ENCODE measurements at places on chromosomes 11 and 22. TPM values are rescaled to one million over a fixed set of nuclear protein-coding genes. Genes with fewer than 3 reads are reported as not detected.

Gene GCAT
- 9.1 TPM for total RNA-seq

Gene WNT11
- 3.1 TPM for total RNA-seq

Gene OOSP2
- not detected for total RNA-seq

Gene TMEM86A
- total RNA-seq = 5.8 TPM

Gene PANX1
- total RNA-seq = 32.2 TPM

Gene PAFAH1B2
- total RNA-seq = 79.5 TPM

Gene APOBEC3B
- 0.89 TPM for total RNA-seq

Gene RFPL2
- total RNA-seq = not detected

Gene MYEOV
- 0.98 TPM for total RNA-seq

Gene MN1
- 2.4 TPM for total RNA-seq

Gene OR52E8
- total RNA-seq = not detected

- DNase-seq = no peak
- no peak overlapping the region for H3K27ac ChIP-seq
- no peaks in the 10 kb centered on the region for H3K36me3 ChIP-seq
Observed at GRCh38 chr11:116109228-116109627, 605.0 kb upstream of the CADM1 start.

DNA sequence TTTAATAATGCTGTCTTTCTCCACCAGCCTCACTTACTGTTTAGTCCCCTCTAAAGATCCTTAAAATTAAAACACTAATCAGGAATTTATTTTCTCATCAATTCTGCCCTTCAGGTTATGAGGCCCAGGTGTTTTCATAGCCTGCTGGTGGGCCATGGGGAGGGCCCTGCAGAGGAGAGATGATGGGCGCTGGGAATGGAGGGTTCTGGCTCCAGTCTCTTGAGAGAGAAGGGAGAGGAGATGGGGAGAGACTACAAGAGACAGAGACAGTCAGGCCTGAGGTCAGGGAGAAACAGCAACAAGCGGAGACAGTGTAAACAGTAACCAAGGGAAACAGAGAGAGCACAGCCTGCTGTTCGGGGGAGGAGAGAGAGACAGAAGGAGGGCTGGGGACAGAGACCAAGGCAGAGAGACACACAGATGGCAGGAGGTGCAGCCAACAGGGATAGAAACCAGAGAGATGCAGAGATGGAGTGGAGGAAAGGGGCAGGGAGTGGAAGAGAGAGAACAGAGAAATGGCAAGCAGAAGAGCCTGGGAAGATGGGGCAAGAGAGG lies 187.3 kb upstream of the SYT13 start:
- no peak overlapping the region for H3K27ac ChIP-seq
- no peak overlapping the region for H3K4me3 ChIP-seq
- peaks cover under 1% of the 10 kb centered on the region for H3K4me1 ChIP-seq
- DNase-seq = no peak

GRCh38 chr11:46640036-46640788 lies 22.9 kb downstream of the ATG13 start:
- H3K36me3 ChIP-seq = no peaks in the 10 kb centered on the region
- no peak overlapping the region for H3K4me3 ChIP-seq
- no peak for DNase-seq
- H3K4me1 ChIP-seq = no peaks in the 10 kb centered on the region
- H3K27ac ChIP-seq = no peak overlapping the region

DNA sequence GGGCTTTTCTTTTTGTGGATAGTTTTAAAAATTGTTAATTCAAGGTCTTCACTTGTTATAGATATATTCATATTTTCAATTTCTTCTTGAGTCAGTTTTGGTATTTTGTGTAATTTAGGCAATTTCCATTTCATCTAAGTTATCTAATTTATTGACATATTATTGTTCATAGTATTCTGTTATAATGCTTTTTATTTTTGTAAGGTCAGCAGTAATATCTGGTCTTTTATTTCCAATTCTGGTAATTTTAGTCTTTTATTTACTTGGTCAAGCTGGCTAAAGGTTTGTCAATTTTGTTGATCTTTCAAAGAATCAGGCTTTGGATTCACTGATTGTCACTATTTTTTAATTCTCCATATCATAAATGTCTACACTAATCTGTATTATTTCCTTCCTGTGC lies 60.1 kb downstream of the HORMAD2 start:
- H3K4me3 ChIP-seq = no peak overlapping the region
- H3K36me3 ChIP-seq = no peaks in the 10 kb centered on the region
- H3K27ac ChIP-seq = no peak overlapping the region

- H3K27ac ChIP-seq = no peak overlapping the region
- H3K4me3 ChIP-seq = no peak overlapping the region
- no peaks in the 10 kb centered on the region for H3K27me3 ChIP-seq
Observed at GRCh38 chr11:134384406-134384805, 27.6 kb downstream of the B3GAT1 start.

GRCh38 chr11:90288212-90288821 lies 65.5 kb upstream of the CHORDC1 start:
- H3K4me1 ChIP-seq = no peaks in the 10 kb centered on the region
- H3K27ac ChIP-seq = no peak overlapping the region
- DNase-seq = no peak
- no peaks in the 10 kb centered on the region for H3K27me3 ChIP-seq
- H3K4me3 ChIP-seq = no peak overlapping the region

DNA sequence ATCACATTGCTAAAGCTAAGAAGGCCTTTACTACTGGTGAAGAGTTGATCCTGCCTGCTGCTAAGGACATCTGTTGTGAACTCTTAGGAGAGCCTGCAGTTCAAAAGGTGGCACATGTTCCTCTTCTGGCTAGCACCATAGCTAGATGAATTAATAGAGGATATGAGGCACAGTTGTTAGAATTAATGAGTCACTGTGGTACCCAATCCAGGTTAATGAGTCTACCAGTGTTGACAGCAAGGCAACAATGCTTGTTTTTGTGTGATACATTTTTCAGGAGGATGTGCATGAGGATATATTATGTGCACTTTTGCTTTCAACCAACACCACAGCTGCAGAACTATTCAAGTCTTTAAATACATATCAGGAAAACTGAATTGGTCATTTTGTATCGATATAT lies 12.0 kb downstream of the C11orf58 start:
- H3K4me1 ChIP-seq = no peaks in the 10 kb centered on the region
- peaks cover 100% of the 10 kb centered on the region for H3K36me3 ChIP-seq

DNA sequence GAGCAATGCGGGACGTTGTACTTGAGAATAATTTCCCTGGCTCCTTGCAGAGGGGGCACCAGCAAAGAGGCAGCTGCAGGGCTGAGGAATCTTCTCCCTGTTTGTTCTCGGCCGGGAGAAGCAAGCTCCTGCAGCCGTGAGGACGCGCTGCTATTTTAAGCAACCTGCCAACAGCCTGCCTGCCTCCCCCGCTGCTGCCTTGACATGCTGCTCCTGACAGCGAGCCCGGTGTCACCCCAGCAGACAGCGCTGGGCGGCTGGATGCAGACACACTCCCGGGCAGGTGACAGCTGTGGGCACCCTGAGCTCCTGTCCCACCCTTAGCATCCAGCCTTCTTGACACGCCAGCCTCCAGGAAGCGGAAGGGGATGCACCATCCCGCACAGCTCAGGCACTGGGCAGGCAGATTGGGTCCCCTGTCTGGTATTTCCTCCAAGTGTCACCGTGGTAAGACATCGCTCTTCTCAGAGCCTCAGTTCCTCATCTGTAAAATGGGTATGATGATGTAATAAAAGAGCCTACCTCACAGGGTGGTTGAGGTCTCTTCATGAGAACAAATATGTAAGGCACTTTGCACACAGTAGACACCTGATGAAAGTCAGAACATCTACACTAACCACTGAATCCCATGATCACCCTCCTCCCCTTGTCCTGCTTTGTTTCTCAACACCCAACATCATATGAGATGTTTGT lies 530.6 kb downstream of the MN1 start:
- H3K4me3 ChIP-seq = no peak overlapping the region
- peak; percentile 64 for DNase-seq
- no peaks in the 10 kb centered on the region for H3K27me3 ChIP-seq
- H3K27ac ChIP-seq = no peak overlapping the region
- no peaks in the 10 kb centered on the region for H3K36me3 ChIP-seq

DNA sequence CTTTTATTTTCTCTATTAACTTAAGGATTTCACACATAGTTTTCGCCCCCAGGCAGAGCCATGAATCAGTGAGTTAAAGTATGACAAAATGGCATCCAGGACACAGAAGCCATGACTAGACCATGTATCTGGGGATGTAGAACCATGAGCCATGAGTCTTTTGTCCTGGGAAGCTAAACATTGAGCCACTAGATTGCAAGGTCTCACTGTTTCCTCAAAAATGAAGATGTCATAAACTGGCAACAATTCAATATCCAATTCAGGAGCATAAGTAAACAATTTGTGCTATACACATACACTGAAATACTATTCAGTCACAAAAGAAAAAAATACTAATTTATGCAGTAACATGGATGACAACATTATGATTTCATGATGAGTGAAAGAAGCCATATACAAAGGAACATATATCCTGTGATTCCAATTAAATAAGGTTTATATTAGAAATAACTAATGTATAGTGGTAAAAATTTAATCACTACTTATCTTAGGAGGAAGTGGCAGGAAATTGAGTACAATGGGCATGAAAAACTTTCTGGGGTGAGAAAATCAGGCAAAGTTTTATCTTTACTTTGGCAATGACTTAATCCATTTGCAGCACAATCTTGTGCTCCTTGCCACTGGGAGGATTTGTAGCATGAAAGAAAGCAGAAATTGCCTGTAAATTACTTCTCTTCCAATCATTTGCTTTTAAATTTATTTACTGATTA lies 28.5 kb upstream of the CARD16 start:
- no peak overlapping the region for H3K27ac ChIP-seq
- H3K4me1 ChIP-seq = no peaks in the 10 kb centered on the region
- H3K4me3 ChIP-seq = no peak overlapping the region
- H3K36me3 ChIP-seq = no peaks in the 10 kb centered on the region
- DNase-seq = no peak

DNA sequence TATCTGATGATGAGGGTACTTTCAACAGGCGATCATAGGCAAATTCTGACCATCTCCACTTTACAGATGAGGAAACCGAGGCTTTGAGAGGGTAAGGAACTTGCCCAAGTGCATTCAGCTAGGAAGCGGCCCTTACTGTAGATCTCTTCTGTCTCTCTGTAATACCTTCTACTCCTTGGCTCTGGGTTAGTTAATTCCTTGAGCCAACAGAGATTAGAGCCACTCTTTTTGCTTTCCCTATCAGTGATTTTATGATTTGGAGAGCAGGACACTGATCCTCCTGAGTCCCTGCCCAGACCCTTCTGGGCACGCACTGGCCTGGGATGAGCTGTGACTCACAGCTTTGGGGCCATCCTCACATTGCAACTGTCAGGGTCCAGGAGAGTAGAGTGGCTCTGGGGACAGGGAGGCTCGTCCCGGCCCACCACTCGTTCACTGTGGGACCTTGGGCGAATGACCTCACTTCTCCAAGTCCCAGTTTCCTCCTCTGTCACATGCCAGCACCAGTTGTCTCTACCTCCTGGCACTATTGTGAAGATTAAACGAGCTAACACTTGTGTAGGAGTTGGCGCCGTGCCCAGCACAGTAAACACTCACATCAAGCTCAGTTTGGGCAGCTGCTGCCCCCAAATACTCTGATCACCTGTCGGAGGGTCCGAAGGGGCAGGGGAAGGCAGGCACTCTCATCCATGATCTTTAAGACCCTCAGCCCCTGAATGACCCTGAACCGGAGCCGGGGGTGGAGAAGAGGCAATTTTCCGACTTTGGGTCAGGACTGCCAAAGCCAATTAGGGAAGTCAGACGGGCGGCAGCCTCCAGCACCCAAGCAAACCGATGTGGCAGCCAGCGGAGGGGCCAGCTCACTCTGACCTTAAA lies 235.0 kb downstream of the MIAT start:
- H3K27me3 ChIP-seq = no peaks in the 10 kb centered on the region
- H3K36me3 ChIP-seq = no peaks in the 10 kb centered on the region
- no peak for DNase-seq
- H3K4me1 ChIP-seq = no peaks in the 10 kb centered on the region
- no peak overlapping the region for H3K4me3 ChIP-seq

GRCh38 chr11:5285703-5286340 lies 15.9 kb downstream of the OR51B4 start:
- no peak for DNase-seq
- no peak overlapping the region for H3K27ac ChIP-seq
- no peaks in the 10 kb centered on the region for H3K4me1 ChIP-seq
- H3K36me3 ChIP-seq = no peaks in the 10 kb centered on the region

GRCh38 chr22:41273128-41273527 lies 12.9 kb downstream of the RANGAP1 start:
- H3K27me3 ChIP-seq = no peaks in the 10 kb centered on the region
- no peaks in the 10 kb centered on the region for H3K4me1 ChIP-seq
- no peak overlapping the region for H3K4me3 ChIP-seq

GRCh38 chr11:83813296-83813695 lies 527.1 kb upstream of the CCDC90B start:
- H3K4me1 ChIP-seq = no peaks in the 10 kb centered on the region
- no peaks in the 10 kb centered on the region for H3K36me3 ChIP-seq
- no peak overlapping the region for H3K4me3 ChIP-seq
- no peak overlapping the region for H3K27ac ChIP-seq
- H3K27me3 ChIP-seq = no peaks in the 10 kb centered on the region

GRCh38 chr11:77208535-77208934 lies 80.5 kb downstream of the MYO7A start:
- H3K27me3 ChIP-seq = no peaks in the 10 kb centered on the region
- no peaks in the 10 kb centered on the region for H3K4me1 ChIP-seq
- no peak for DNase-seq
- no peak overlapping the region for H3K27ac ChIP-seq
- H3K36me3 ChIP-seq = no peaks in the 10 kb centered on the region

DNA sequence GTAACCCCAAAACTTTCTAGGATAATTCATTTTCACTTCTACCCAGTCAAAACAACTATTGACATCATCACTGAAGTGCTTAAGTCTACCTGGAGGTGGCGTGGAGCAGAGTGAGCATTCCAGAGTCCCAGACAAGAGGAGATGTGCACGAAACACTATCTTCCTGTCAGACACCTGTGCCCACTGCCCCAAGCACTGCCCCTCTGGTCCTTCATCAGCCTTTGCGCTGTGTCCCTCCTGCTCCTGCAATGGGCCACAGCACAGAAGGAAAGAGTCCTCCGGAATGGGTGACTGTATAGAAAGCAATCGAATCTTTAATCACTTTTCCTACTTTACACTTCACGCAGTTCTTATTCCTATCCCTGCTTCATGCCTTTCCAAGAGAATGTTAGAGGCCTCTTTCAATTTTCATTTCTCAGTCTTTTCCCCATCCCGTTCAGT lies 512 bp upstream of the GRIA4 start:
- H3K27me3 ChIP-seq = no peaks in the 10 kb centered on the region
- H3K4me3 ChIP-seq = no peak overlapping the region
- no peaks in the 10 kb centered on the region for H3K36me3 ChIP-seq
- DNase-seq = no peak
- peaks cover 14% of the 10 kb centered on the region for H3K4me1 ChIP-seq

- no peak overlapping the region for H3K27ac ChIP-seq
- H3K36me3 ChIP-seq = no peaks in the 10 kb centered on the region
- H3K4me3 ChIP-seq = no peak overlapping the region
- no peak for DNase-seq
Observed at GRCh38 chr11:86569109-86569508, 103.3 kb downstream of the ME3 start.

DNA sequence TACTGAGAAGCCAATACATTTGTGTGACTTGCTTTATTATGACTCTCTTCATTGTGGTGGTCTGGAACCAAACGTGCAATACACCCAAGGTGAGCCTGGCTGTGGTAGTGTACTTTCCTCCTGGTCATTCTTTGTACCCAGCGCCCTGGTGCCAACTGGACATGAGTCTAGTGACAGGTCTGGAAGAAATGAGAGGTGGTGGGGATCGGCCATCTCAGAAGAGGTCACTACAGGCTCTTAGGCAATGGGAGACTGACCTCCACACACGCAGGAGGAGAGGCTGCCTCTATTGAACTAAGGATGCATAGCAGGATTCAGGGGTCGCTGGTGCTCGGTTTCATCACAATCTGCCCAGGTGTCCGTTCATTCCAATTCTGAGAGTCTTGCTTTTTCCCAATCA lies 56.4 kb upstream of the RTL6 start:
- H3K4me1 ChIP-seq = no peaks in the 10 kb centered on the region
- no peaks in the 10 kb centered on the region for H3K27me3 ChIP-seq
- no peaks in the 10 kb centered on the region for H3K36me3 ChIP-seq
- no peak overlapping the region for H3K4me3 ChIP-seq
- H3K27ac ChIP-seq = no peak overlapping the region

Measured in upper lobe of left lung (tissue), 6 donors.